ENCODE measurements at places on chromosomes 4 and X.

DNA sequence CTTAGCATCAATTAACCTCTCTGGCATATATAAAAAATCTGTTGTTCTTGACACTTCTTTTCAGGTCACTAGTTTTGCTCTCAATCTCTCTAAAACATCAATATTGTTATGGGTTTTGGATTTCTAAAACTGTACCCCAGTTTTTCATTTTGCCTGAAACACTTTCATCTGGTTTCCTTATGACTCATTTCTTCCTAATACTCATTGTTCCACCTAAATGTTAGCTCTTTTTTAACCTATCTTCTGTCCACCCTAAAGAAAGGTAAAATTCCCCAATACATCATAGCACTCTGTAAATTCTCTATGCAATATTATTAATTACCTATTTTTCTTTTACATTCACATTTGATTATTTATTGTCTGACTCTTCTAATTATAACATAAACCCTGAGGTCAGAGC lies 575.5 kb upstream of the NDST4 start:
- DNase-seq = no peak

- no peak for DNase-seq
Observed at GRCh38 chr4:47145630-47146029, 114.3 kb downstream of the GABRB1 start.

DNA sequence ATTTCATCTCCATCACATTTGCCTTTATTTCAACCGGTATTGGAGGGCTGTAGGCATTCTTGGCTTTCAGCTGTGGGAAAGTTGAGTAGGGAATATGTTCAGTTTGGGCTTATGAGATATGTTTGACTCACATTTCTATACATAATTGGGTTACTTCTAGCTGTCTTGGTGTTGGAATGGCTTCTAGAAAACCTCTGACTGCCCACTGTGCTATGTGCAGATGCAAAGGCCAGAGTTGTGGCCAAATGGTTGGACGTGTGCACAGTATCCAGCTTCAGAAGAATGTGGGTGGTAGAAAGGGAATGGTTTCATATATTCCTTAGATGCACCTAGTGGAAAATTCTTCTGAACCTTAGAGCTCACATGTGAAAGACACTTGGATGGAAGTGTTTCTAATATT lies 92.6 kb upstream of the H2AZ1 start:
- no peak for DNase-seq

DNA sequence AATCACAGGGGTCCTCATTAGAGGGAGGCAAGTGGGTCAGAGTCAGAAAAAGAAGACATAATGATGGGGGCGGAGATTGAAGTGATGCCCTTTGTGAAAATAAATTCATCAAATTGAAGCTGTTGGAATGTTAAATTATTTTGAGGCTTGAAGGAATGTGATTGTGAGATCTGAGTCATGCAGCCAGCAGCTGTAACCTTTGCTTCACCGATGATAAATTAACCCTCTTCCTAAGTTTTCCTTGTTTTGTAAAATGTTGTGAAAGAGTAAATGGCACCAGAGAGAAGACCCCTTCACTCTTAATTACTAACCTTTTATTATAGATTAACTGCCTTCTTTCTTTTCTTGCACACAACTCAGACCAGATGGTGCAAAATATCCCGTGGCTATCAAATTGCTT lies 47.7 kb upstream of the FAM9A start:
- DNase-seq = no peak

GRCh38 chr4:8524595-8525382 lies 55.4 kb upstream of the GPR78 start:
- DNase-seq = no peak

DNA sequence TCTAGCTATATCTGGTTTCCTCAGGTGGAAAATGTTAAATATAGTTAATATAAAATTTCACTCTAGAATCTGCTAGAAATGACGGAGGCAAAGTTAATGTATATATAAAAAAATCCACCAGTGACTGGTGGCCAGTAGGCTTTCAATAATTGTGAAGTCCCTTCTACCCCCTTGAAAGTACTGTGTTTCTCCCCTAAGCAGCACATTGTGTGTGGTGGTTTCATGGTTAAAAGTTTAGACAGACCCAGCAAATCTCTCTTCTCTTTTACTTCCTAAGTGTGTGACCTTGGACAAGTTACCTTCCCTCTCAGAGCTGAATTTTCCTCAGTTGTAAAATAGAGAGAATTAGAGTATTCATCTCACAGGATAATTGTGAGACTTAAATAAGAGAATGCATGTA lies 600 bp upstream of the HEPH start:
- no peak for DNase-seq

DNA sequence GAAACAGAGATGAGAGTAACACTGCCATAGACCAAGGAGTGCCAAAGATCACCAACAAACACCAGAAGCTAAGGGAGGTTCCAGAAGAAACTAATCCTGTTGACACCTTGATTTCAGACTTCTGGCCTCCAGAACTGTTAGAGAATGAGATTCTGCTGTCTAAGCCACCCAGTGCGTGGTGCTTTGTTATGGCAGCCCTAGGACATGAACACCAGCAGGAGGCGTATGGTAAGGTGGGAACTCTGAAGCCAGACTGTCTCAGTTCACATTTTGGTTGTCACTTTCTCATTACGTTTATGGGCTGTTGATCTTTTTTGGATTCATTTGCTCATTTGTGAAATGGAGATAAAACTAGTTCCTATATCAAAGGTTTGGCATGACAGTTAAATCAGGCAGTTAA lies 142.9 kb downstream of the DCHS2 start:
- DNase-seq = no peak

- DNase-seq = no peak
Observed at GRCh38 chrX:40164751-40165150, 67.0 kb upstream of the BCOR start.

DNA sequence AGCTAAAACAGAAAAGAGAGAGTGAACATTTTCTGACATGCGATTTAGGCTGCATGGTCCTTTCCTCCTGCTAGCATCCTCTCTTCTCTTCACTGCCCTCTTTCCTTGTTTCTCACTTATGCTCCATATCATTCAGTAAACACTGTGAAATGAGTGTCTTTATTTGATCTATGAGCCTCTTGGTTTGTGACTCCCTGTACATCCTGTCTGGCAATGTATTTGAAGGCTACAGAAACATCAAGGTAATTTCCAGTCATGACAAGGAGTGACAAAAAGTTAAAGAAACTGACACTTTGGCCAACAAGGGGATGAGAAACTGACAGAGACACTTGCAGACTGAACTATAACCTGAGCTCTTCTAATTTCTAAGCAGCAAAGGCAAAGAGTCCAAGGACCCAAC lies 8.7 kb downstream of the FTHL17 start:
- no peak for DNase-seq

GRCh38 chr4:1976416-1977352 lies 32.1 kb downstream of the NELFA start:
- DNase-seq = no peak

DNA sequence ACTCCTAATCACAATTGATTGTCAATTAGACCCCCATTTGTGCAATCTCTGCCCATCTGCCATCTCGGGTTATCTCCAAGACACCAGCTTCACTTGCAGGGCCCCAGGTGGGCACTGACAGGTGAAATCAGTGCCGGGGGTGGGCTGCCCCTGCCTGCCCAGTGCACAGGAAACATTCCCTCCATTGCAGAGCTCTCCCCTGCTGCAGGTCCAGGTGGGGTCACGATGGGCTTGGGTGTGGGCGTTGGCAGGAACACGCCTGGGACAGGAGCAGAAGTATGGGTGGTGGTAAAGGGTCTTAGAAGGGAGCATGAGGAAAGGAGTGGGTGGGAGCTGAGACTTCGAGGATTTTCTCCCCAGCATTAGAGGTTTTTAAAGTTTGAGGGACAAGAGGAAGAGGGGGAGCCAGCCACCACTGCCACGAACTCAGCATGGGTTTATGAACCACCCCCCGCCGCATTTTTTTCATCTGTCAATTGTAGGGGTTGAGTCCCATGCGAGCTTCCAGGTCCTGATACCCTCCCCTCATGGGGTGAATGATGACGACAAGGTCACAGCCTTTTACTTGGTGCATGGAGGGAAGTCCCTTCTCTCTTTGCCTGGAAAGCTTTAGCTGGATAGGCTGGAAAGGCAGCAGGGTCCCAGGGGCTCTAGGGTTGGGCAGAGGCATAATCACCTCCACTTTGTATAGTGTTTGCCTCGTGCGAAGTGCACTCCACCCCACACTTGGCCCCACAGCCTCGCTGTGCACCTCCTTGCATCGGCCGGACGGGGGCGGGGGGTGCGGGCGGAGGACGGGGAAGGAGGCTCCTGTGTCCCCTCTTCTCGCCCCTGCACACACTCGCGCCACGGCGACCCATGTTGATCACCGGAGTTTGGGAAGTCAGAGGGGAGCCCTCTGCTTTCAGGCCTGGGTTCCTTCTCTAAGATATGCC lies 3.5 kb upstream of the NKX1-1 start:
- DNase-seq = no peak

DNA sequence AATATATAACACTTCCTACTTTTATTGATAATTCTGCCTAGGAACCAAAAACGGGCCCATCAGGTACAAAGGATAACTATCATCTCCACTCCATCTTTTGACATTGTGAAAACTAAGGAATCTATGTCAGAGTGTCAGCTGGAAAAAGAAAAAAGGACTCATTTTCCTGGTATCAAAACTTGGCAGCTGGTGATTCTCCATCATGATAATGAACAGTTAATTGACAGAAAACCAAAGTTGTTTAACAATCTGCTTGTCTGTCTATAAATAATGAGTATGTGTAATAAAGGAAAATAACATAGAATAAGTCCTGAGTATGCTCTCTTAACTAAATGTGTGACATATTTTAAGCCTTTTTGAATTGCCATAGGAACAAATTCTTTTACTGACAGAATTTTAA lies 31.4 kb downstream of the CXorf58 start:
- DNase-seq = no peak

- DNase-seq = no peak
Observed at GRCh38 chr4:47837908-47838294, at the start of gene CORIN. CORIN (minus strand) TSS chr4:47838067; CDS start chr4:47837949, 118 bp downstream.

- DNase-seq = no peak
Observed at GRCh38 chr4:40622913-40623312, 6.8 kb downstream of the RBM47 start.

DNA sequence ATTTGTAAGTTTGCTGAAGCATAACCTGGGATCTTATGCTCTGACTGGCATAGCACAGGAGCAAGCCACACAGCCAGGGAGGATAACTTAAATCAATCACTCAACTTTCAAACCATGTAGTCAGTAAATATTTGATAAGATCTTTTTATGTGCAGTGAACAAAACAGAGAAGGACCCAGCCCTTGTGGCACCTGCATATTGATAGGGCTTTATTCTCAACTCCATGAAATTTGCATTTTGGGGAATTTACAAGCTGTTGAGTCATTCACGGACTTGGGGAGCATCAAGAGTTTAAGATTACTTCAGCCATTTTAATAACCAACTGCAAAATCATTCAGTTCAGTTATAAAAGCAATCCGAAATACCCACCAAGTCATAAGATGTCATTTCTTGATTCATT lies 122.6 kb downstream of the COMMD8 start:
- DNase-seq = no peak

DNA sequence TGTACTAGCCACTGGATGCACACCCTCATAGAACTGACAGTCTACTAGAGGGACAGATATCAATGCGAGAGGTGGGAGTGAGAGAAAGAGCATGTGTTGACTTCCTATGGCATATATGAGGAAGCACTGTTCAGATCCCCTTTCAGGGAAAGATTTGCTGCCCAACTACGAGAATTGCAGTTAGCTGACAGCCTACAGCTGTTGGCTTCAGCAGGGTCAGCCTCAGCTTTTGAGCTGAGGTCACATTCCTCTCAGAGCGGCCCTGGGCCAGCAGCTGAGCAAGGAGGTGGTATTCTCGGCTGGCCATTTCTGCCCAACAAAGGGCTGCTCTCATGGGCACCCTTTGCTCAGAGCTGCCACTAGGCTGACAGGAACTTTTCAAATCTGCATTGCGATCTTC lies 580.2 kb downstream of the MID1IP1 start:
- DNase-seq = no peak

GRCh38 chr4:33649471-33649870 lies 2594.8 kb downstream of the ARAP2 start:
- DNase-seq = no peak

DNA sequence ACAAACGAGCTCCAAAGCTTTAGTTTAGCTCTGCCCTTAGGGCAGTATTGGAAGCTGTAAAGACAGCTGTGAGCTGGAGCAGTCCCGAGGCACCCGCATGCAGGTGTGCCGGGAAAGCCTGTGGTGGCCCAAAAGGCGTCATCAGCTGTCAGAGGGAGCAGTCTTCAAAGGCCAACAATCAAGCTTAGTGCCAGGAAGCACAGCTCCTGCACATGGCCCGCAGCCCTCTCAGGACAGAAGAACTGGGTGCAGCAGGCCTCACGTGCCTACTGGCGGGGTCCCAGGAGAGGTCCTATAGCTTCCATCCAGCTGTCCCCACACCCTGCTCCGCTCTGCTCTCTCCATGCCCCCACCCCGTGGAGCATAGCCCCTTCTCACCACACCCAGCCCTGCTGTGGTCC lies 92.2 kb upstream of the TRIM2 start:
- no peak for DNase-seq

GRCh38 chrX:103533511-103534216 lies 14.4 kb upstream of the RAB40A start:
- peak; percentile 50 for DNase-seq

GRCh38 chr4:5979981-5980380 lies 38.2 kb downstream of the C4orf50 start:
- no peak for DNase-seq

GRCh38 chr4:128986019-128986418 lies 107.3 kb downstream of the SCLT1 start:
- DNase-seq = no peak

DNA sequence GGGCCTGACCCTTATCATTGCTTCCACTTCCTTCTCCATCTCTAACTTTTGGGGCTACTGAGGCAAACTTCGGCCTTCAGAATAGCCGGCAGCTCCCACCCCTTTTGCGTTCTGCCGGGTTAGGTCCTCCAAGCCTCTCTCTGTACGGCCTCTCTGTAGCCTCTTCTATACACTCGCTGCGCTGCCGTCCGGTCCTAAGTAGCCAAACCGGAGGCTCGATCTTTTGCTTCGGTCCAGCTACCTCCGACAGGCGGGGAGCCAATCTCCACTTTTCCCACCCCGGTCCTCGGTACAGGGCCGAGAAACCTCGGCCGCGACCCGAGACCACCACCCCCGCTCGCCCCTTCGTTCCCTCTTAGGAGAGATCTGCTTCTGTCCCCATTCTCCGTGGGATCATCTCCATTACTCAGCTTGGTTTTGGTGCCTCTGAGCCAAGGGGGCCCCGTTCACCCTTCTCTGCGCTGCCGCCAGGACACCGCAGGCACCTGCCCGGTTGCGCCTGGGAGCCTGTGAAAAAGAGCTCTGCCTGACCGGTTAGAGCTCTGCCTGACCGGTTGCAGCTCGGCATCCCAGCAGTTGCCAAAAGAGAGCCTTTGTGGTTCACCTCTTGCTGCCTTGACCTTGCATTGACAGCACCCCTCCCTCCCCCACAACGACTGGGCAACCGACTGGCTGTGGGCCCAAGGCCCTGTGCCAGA lies 1.0 kb upstream of the HTR2C start:
- DNase-seq = no peak

DNA sequence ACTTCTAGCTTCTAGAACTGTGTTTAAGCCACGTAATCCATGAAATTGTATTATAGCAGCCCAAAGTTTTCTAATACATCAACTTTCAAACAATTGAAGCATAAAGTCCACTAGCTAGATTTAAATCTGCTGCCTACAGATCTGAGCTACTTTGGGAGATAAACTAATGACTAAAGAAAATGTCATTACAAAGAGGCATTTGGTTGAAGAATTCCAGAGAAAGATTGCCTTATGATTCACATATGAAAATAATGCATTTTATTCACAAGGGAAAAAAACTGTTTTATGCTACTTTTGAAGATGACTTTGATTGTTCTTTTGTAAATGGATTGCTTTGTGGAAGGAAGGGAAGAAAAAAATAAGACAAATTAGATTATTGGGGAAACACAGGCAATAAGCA lies 124.1 kb upstream of the SLIT2 start:
- DNase-seq = no peak

GRCh38 chrX:109475174-109475891 lies 6.6 kb downstream of the GUCY2F start:
- no peak for DNase-seq
